ENCODE measurements at places on chromosomes 1 and 21.

- no peak for DNase-seq
Measured at GRCh38 chr1:158818560-158818959, 12.6 kb upstream of the MNDA start.

DNA sequence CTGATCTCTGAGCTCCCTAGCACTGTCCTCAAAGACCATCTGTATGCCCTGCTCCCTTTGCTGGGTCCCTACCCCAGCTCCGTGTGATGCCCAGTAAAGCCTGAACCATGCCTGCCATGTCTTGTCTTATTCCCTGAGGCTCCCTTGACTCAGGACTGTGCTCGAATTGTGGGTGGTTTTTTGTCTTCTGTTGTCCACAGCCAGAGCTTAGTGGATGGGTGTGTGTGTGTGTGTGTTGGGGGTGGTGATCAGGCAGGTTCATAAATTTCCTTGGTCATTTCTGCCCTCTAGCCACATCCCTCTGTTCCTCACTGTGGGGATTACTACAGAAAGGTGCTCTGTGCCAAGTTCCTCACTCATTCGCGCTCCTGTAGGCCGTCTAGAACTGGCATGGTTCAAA is 5.7 kb downstream of the GSTM5 start:
- no peak for DNase-seq

GRCh38 chr1:116940814-116941599 is 31.3 kb downstream of the PTGFRN start:
- DNase-seq = peak; percentile 34

GRCh38 chr1:101742509-101742908 is 254.2 kb downstream of the OLFM3 start:
- no peak for DNase-seq

- peak; percentile 35 for DNase-seq
Measured at GRCh38 chr1:111990026-111990877, 784 bp upstream of the KCND3 start.

DNA sequence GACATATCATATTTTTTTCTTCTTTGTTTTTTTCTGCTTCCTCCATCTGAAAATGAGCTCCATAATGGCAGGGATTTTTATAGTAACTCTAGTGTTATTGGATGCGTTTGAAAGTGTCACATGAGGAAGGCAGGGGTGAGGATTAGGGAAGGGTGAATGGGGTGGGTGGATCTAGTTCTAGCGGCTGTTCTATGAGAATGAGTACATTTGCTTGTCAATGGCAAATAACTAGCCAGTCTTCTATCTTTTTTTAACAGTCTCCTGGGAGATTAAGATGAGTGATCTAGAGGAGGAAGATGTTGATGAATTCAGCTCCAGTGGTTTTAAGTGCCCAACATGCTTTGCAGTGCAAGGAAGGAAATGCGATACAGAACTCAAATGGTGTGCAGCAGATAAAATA is 5.8 kb downstream of the OR14I1 start:
- DNase-seq = no peak

DNA sequence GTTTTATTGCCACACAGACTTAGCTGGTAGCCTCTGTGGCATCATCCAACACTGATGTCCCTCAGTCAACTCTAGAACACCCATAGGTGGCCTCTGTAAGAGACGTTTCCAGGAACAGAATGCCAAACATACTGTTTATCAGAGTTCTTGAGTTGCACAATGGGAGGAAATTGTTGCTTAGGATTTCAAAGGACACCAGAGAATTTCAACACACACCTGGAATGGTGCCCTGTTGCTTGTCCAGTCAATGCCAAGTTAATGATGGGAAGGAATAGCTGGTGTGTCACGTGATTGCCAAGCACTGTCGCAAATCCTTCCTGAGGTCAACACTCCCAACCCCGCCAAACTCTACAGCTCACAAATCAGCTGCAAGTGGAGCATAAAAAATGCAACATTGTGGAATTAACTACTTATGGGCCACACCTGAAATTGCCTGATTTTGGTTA is 28.6 kb upstream of the DUSP23 start:
- no peak for DNase-seq

GRCh38 chr21:42986125-42986783 is 11.9 kb downstream of the PKNOX1 start:
- DNase-seq = no peak

DNA sequence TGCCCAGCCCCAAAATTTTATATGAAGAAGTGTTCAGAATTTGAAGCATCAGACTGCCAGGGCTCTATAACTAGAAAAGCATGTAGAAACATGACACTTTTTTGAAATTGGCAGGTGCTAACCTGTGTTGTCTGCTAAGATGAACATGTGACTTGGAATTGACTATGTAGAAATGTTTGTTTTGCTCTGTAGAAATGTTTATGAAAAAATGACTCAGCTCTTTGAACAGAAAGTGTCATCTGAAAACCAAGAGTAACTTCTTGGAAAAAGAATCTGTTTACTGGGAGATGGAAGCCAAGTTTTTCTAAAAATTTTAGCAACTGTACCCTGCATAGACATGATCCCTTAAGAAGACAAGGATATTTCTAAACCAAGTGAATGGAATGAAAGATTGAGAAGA is 59.2 kb downstream of the LHX9 start:
- DNase-seq = no peak

DNA sequence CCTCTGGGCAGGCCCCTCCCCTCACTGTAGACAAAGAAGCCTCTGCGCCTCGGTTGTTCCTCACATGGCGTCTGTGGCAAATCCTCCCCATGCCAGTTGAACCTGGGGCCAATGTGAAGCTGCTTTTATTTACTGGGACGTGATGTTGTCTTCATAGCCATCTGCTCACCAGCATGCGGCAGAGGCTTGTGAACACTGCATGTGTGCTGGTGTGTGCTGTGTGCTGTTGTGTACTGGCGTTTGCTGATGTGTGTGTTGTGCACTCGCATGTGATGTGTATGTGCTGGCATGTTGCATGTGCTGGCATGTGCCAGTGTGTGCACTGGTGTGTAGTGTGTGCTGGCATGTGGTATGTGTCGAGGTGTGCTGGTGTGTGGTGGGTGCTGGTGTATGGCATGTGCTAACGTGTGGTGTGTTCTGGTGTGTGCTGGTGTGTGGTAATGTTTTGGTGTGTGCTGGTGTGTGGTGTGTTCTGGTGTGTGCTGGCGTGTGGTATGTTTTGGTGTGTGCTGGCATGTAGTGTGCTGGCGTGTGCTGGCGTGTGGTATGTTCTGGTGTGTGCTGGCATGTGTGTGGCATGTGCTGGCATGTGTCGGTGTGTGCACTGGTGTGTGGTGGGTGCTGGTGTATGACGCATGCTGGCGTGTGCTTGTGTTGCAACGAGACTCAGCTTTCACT is 37.2 kb upstream of the TRAPPC10 start:
- DNase-seq = no peak

DNA sequence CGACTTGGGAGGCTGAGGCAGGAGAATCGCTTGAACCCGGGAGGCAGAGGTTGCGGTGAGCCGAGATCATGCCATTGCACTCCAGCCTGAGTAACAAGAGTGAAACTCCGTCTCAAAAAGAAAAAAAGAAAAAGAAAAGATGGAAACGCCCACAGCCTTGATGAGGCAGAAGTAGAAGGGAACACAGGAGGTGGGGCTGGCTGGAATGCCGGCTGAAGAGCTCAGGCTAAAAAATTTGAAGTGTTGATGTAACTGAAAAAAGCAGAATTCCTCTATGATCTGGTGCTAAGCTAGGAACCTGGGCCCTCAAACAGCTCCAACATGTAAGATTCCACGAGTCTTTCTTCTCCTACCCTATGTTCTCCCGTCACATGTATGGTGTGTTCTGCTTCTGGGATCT is 53.6 kb downstream of the SLC66A1 start:
- DNase-seq = no peak

Measured in NCI-H1105 (cell line).